Activated T-helper 9 cell treated with anti-CD3 and anti-CD28 coated beads, Interleukin-2, amount 50 U/mL, for 16 hours (primary cell): ENCODE measurements at places on chromosomes 5 and 9.

- DNase-seq = no peak
Observed at GRCh38 chr9:132457504-132458236, 47.7 kb downstream of the CFAP77 start.

DNA sequence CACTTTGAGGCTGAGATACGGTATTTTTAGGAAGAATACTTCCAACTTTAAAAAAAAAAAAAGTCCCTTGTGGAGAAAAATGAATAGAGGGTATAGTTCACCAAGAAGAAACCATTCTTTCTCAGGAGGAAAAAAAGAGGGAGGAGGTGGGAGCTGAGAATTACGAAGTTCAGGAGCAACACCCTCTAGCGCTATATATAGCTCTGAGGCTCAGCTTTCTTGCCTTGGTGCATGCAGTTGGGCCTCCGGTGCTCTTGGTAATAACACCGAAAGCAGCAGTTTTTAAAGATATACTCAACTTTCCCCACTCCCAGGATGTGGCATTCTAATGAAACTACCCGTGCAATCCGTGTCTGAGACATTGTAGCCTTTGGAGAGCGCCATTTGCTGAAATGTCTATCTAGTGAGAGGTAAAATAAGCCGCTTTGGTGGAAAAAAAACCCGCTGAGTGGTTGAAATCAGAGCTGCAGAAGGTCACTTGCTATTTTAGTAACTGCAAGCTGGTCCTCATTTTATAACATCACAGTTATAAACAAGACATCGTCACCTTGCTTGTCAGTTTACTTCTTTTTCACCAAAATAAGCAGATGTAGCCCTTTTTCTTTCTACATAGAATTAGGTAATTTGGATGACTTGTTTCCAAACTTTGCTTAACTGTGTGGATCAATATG is 156.4 kb downstream of the RORB start:
- DNase-seq = no peak

DNA sequence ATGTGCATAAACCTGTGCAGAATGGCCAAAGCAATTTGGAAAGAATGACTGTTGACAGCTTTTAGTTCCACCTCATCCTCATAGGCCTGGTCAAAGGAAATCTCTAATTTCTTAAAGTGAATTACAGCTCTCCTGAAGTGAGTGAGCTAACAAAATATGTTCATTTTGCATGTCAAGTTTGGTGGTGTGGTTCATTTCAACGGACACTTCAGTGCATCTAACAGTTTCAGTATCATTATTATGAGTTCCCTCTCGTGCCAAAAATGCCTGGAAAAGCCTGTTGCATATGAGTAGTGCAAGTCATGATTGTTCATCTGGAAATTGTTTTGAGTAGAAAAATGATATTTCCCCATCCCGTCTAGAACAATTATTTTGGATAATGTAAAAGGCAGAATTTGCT is 53.2 kb upstream of the HMHB1 start:
- DNase-seq = no peak

- peak; percentile 57 for DNase-seq
Observed at GRCh38 chr9:6680797-6681146, 35.2 kb upstream of the GLDC start.
